ENCODE measurements at places on chromosomes 13 and 19.

GRCh38 chr19:43625918-43626579 lies 6.6 kb upstream of the ZNF428 start:
- no peak for DNase-seq

- DNase-seq: no peak
These were observed 18.7 kb upstream of the TINCR start for GRCh38 chr19:5586300-5587070.

- DNase-seq: no peak
These were observed 658 bp downstream of the CLPP start for GRCh38 chr19:6362027-6362350.

- DNase-seq: no peak
These were observed 22.8 kb upstream of the NDUFS7 start for GRCh38 chr19:1360818-1361461.

GRCh38 chr13:111658145-111659100 lies 338.0 kb downstream of the TEX29 start:
- no peak for DNase-seq

DNA sequence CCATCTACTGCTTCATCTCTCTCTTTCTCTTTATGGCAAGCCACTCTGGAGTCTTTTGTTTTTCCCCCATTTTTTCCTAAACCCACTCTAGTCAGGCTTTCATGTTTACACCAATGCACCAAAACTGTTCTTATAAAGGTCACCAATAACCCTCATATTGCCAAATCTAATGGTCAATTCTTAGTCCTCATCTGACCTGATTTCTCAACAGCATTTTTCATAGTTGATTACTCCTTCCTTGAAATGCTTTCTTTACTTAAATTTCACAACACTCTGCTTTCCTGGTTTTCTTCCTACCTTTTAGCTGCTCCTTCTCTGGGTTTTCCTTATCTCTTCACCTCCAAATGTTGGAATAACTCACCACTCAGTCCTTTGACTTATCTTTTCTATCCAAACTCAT lies 47.9 kb downstream of the MICU2 start:
- DNase-seq: no peak

GRCh38 chr19:34480971-34481841 lies at the start of gene WTIP:
Gene WTIP (plus strand): TSS chr19:34481758. CDS start chr19:34481975, 217 bp downstream.
- peak; percentile 78 for DNase-seq

GRCh38 chr19:12893582-12893981 lies 2.6 kb downstream of the GCDH start:
- no peak for DNase-seq

- no peak for DNase-seq
These were observed 5.2 kb downstream of the SYDE1 start for GRCh38 chr19:15112385-15112784.

DNA sequence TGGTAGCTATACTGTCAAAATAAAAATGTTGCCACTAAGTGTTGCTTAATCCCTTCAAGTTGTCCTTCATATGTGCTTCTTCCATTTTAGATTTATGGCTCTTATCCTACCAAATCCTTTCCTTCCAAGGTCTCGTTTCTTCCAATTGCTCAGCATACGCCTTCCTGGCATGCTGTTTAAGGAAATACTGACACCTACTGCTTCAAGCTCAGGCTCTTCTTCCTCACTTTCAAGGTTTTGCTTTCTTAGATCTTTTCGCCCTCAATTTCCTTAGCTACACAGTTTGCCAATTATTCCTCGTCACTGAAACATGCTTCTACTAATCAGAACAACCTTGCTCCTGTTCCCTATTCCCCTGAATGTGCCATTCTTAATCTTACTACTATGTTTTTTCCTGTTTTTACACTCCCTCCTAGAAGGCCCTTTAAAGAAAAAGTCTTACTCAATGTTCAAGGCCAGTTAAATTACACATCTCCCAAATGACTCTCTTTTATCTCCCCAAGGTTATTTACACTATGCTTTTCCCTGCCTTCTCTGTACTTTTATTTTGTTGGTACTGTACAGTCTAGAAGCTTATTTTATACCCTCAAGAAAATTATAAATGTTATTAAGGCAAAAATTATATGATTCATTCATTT lies 343.1 kb downstream of the MZT1 start:
- DNase-seq: no peak
